Hypothalamus (tissue), 51 donors: ENCODE measurements at places on chromosomes 2 and 18.

- no peak for DNase-seq
Observed at GRCh38 chr2:84870306-84870705, 10.6 kb downstream of the TRABD2A start.

- no peak for DNase-seq
Observed at GRCh38 chr2:105100046-105100840, 62.4 kb downstream of the MRPS9 start.

DNA sequence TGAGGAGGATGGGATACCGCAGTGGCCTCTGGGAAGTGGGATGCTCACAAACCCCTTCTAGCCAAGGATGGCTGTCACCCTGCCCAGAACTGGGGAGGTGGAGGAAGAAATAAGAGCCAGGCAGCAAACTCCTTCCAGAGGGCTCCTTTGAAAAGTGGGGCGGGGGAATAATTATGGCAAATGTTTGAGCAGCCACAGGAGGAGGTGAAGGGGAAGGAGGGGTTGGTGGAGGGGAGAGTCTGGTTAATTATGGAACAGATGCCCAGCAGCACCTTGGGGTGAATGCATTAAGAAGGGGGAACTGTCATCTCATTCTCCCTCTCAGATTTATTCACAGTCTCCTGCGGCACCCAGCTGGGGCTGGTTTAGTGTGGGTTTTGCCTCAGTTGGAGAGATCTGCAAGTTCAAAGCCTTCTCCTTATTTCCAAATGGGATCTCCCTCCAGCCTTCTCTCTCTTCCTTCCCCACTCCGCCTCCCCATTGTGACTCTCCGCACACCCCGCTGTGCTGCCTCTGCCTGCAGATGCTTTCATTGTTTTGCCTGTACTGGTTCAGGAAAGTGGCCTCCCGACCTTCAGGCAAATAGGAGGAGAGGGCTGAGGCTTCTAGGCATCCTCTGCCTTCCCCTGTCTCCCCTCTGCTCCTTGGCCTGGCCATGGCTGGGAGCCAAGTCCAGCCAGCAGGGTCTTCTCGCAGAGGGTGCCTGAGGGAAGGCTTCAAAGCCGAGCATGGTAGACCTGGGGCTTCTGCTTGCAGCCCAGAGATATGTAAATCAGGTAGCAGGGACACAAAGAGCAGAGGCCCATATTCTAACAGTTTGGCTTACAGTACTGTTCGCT is 457.2 kb upstream of the MEX3C start:
- no peak for DNase-seq

DNA sequence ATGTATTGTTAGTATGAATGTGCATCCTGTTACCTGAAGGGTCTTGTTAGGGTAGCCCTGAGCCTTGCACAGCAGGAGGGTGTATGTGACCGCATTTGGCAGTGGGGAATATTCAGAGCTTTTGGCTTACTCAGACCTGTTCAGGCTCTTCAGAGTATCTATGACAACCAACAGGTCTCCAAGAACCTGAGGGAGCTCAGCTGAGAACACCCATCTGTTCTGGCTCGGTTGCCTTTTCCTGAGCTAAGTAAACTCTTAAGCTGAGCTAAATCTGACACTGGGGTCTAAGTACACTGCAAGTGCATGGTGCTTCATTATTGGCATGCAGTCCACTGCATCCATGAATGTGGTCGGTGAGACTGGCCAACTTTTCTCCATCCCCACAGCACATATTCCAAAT is 92.4 kb upstream of the CHST9 start:
- DNase-seq = no peak

DNA sequence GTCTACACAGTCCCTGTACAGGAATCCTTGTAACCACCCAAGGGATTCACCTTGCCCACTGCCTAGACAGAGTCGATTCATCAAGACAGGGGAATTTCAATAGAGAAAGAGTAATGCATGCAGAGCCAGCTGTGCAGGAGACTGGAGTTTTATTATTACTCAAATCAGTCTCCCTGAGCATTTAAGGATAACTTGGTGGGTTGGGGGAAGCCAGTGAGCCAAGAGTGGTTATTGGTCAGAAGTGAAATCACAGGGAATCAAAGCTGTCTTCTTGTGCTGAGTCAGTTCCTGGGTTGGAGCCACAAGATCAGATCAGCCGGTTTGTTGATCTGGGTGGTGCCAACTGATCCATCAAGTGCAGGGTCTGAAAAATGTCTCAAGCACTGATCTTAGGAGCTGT is 17.8 kb upstream of the FAM98A start:
- DNase-seq = no peak

- no peak for DNase-seq
Observed at GRCh38 chr2:240909216-240909974, 3.3 kb downstream of the CROCC2 start.

DNA sequence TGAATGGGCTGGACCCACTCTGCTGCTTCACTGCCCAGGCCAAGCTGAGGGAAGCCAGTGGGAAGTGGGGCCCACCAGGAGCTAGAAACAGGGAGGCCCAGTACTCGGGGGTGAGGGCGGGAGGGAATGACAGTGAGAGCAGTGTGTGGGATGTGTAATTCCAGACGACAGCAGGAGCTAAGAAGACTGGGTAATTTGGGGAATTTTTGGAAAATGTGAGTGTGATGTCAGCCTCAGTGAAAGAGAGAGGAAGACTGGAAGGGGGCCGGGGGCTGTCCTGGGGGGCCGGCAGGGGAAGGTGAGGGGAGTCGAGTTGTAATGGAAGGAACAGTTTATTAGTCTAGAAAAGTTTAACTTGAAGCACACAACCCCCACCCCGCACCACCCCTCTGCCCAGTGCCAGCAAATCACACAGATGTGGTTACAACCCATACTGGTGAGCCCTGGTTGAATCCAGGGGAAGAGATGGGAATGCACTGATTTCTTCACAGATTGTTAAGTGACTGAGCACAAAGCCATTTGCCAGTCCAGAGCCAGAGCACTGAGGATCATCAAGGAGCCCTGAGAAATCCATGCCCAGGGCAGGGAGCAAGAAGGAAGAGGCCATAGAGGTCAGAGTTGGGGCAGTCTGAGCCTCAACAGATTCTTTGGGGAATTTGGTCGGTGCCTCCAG is 76.7 kb upstream of the PKDCC start:
- no peak for DNase-seq

- DNase-seq = no peak
Observed at GRCh38 chr18:40186677-40187076, 1768.4 kb upstream of the PIK3C3 start.

DNA sequence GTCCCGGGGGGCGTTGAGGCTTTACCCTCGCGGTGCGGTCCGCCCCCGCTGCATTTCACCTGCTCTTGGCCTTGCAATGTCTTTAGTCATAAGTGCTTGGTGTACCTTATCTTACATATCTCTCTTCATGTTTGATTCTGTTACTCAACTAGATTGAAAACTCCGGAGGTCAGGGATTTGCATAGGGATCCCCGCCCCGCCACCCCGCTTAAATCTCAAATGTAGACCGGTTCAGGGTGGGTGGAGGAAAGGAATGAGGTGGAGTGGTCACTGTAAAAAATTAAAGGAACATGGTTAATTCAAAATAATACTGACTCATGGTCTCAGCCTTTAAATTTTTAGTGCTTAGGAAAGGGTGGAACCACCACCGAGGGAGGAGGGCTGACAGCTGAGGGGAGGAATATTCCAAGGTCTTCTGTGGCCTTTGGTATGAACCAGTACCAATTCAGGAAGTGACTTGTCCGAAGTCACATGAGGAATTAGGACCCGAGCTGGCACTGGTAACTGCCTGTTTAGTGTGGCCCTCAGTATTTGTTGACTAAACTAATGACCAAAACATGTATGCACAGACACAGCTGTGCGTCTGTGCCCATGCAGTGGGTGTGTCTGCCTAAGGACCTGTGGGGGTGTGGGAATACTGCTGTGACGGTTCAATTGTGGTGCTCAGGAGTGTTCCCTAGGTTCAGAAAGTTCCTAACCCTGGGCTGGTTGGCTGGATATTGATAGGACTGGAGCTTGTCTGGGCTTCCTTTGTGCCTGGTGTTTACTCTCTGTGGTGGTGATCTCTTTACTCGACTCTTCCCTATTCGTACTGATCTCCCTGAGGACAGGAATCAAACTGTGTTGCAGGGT is 1.0 kb downstream of the PLEKHB2 start:
- DNase-seq = peak; percentile 17
